ENCODE measurements at places on chromosomes 1 and 21. TPM values are rescaled to one million over a fixed set of nuclear protein-coding genes. Genes with fewer than 3 reads are reported as not detected.

Gene RAB25
- 82.5 TPM for total RNA-seq

Gene OR2T35
- total RNA-seq: not detected

DNA sequence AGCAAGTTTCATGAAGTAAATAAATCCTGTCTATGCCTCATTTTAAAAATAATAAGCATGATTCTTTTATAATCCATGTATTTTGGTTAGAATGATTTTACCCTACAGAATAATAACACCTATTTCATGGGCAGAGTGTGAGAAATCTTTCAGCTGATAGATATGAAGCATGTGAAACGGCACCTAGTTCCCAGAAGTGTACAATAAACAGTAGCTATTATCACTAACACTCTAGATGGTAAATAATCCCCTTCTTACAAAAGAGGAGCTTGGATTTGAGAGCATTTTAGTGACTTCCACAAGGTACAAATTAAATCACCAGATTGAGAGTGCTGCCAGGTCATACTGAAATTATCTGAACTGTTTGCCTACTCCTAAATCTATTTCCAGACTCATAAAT is 95.3 kb upstream of the NRIP1 start:
- H3K36me3 ChIP-seq: peaks cover 11% of the 10 kb centered on the region
- no peaks in the 10 kb centered on the region for H3K27me3 ChIP-seq
- H3K4me3 ChIP-seq: no peak overlapping the region
- H3K4me1 ChIP-seq: no peaks in the 10 kb centered on the region
- DNase-seq: no peak

GRCh38 chr21:35469498-35469897 is 420.4 kb upstream of the RUNX1 start:
- DNase-seq: no peak
- H3K36me3 ChIP-seq: peaks cover 6% of the 10 kb centered on the region
- peaks cover 46% of the 10 kb centered on the region for H3K4me1 ChIP-seq
- no peak overlapping the region for H3K4me3 ChIP-seq
- no peak overlapping the region for H3K27ac ChIP-seq
- H3K27me3 ChIP-seq: peaks cover 7% of the 10 kb centered on the region

GRCh38 chr1:66346873-66347272 is 187.1 kb upstream of the SGIP1 start:
- no peak overlapping the region for H3K4me3 ChIP-seq
- no peaks in the 10 kb centered on the region for H3K36me3 ChIP-seq
- H3K27ac ChIP-seq: no peak overlapping the region
- DNase-seq: no peak
- peaks cover 77% of the 10 kb centered on the region for H3K4me1 ChIP-seq

GRCh38 chr1:30684259-30684658 is 39.1 kb downstream of the MATN1 start:
- H3K4me3 ChIP-seq: peak overlapping the region; percentile 21
- no peak for DNase-seq
- peaks cover 22% of the 10 kb centered on the region for H3K27me3 ChIP-seq
- no peaks in the 10 kb centered on the region for H3K36me3 ChIP-seq
- peaks cover 17% of the 10 kb centered on the region for H3K4me1 ChIP-seq
- H3K27ac ChIP-seq: no peak overlapping the region

Measured in WTC11 (cell line).